ENCODE measurements at places on chromosomes 7 and 10. TPM values are rescaled to one million over a fixed set of nuclear protein-coding genes. Genes with fewer than 3 reads are reported as not detected.

Gene RGR
- total RNA-seq = not detected

Gene GBX1
- not detected for total RNA-seq

Gene IGFBP3
- 11.7 TPM for total RNA-seq

Gene C10orf67
- not detected for total RNA-seq

Gene OR2A1
- 0.20 TPM for total RNA-seq

Gene CPXM2
- 0.29 TPM for total RNA-seq

Gene ANKRD30A
- not detected for total RNA-seq

Gene FGFR2
- total RNA-seq = 0.60 TPM

Gene LOXL4
- total RNA-seq = under 0.01 TPM
